Hematopoietic multipotent progenitor cell treated with erythropoietin and hydrocortisone succinate and interleukin-3 and kit ligand, for 6 days (in vitro differentiated cells): ENCODE measurements at places on chromosomes 12 and 14.

DNA sequence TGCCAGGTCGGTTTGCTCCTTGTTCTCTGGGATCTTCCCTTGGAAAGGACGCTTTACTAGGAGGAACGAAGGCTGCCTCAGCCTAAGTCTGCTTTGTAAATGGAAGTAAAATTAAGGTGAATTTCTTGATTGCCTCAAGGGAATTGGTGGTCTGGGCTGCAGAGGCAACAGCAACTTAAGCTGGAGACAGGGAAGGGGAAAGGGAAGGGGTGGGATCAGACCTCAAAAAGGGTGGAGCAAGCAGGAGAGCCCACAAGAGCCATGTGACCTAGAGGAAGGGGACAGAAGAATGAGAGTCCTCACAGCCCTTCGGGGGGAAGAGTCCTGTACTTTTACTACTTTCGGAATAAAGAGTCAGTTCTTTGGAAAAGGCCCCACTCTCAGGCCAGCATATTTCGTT lies 147.9 kb downstream of the PPM1H start:
- no peak for DNase-seq

- no peak for DNase-seq
Observed at GRCh38 chr14:92426237-92426636, 87.3 kb upstream of the RIN3 start.

DNA sequence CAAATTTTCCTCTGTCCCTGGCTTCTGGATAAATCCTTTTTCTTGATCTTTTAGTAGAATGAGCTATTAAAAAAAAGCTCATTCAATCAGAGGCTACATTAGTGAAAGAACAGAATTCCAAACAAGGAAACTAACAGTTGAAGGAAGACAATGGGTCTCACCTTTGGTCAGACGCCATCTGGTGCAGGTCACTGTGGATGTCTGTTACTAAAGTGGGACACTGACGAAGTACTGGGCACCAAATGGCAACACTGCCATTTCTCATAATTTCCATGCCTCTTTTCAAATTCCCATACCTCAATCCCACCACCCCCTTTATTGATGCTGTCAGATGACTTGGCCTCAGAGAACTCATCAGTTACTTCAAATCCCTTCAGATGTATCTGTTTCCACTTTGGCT lies 24.5 kb upstream of the ARID2 start:
- DNase-seq, result no peak

DNA sequence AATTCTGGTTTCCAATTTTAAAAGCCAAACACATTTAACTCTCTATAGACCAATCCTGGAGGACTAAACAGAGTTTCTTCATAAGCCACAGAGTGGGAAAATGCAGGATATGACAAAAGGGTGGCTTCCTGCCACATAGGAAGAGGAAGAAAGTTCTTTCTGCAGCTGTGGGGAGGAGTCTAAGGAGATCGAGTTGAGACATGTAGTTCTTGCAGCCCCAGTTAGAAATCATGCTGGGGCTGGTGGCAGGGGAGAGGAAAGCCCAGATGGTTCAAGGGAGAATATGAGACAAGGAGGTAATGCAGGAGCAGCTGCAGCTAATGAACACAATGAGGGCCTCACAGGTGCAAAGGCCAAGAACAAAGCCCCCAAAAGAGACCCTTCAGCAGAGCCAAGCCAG lies 85.0 kb upstream of the ARID2 start:
- peak; percentile 64 for DNase-seq

GRCh38 chr12:131860472-131861260 lies 32.5 kb downstream of the MMP17 start:
- DNase-seq, result peak; percentile 83

DNA sequence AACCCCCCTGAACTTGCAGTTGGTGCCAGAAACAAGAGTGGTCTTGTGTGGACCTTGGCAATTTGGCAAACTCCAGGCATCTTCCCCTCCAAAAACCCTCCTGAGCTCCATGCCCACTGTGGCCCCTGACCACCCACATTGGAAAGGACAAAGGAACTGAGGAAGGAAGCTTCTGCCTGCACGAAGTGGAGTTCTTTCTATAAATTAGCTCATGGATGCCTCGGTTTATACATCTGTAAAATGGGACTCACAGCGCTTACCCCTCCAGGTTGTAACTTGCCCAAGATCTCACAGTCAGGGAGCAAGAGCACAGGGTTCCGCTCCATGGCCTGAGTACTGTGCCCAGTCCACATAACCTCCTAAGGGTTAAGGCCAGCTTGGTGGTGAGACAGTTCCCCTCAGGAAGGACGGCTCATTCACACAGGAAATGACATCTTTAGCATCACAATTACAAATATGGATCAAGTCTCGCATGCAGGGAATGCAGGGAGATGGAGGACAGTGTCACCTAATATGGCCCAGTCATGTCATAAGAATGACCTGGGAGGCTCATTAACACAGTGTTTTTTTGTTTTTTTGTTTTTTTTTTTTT lies 66.6 kb downstream of the CLMN start:
- DNase-seq, result no peak

- no peak for DNase-seq
Observed at GRCh38 chr12:64780132-64780530, 20.9 kb upstream of the GNS start.

DNA sequence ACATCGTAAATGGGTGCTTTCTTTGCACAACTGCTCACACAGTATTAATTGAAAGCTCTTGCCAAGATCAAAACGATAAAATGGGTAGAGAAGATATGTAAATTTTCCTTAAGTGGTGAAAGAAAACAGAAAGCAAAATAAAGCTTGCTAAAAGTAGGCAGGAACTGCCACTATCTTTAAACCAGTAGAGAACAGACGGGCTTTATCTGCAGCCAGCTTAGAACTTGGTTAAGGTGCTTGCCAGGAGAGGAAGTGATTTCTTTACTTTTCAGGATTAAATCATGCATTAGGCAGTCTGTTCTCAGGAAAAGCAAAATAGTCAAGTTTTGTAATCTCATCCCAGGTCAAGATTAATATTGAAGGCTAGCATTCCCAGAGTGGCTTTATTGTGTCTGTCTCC lies 56.9 kb upstream of the CCDC175 start:
- peak; percentile 16 for DNase-seq

DNA sequence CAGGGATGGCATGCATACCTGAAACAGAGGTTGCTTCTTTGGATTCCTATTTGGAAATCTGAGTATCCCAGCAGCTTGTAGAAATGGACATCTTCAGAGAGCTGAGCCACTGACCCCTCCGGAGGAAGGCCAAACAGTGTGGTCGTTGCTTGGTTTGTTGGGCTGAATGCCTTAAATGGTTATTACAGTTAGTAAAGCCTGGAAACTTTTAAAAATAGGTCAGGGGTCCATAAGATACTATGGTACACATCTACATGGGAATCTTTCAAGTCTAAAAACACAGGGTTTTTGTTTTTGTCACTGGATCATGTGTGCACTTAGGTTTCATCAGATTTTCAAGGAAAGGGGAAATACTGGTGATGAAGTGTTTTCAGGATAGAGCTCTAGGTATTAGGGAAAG lies 7.7 kb downstream of the DYRK2 start:
- no peak for DNase-seq
